ENCODE measurements at places on chromosomes 13 and 19. TPM values are rescaled to one million over a fixed set of nuclear protein-coding genes. Genes with fewer than 3 reads are reported as not detected.

Gene CDX2
- total RNA-seq: not detected

DNA sequence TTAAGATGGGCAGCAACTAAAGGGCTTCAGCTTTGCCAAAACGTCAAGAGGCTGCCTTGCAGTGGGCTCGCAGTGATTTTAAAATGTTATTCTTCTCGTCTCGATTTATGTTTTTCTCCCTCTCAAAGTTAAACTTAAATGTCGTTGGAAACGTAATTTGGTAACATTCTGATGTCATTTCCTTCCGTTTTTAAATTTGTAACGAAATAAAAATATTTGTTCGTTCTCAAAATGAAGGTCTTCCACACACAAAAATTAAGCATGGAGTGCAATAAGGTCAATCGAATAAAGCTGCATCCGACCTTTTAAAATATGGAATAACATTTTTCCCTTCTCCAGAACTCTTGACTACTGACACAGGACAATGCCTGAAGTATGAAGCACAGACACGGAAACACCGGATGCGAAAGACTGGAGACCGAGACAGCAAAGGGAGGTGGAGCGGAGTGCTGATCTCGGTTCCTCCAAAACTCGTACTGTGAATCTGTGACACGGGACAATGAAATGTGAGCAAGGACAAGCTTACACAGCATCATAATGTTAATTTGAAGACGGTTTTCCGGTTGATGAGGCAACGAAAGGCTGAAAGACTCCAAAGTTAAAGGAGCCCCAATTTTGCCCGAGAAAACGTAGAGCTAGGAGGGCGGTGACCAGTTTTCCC is 850 bp downstream of the MTMR6 start:
- no peak for DNase-seq

- no peak for DNase-seq
Observed at GRCh38 chr13:44498969-44499368, 77.2 kb downstream of the TSC22D1 start.

DNA sequence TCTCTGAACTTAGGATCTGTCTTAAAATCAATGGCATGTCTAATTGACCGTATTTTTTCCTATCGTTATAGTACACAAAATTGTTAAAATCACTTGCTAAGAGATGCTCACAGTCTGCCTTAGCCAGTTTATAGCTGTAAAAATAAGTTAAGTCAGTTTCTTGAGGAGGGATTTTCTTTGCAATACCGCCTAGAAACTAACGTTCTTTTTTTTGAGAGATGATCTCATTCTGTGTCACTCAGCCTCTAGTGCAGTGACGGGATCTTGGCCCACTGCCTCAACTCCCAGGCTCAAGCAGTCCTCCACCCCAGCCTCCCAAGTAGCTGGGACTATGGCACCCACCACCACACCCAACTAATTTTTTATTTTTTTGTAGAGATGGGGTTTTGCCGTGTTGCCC is 4.4 kb downstream of the CKAP2 start:
- no peak for DNase-seq

- DNase-seq: no peak
Observed at GRCh38 chr19:17790059-17790780, 4.7 kb upstream of the B3GNT3 start.

Data from esophagus muscularis mucosa (tissue), 4 donors.